ENCODE measurements at places on chromosomes 11 and 22. TPM values are rescaled to one million over a fixed set of nuclear protein-coding genes. Genes with fewer than 3 reads are reported as not detected.
A peak's percentile ranks its signal among the peaks of the same experiment; 100 is the strongest.

DNA sequence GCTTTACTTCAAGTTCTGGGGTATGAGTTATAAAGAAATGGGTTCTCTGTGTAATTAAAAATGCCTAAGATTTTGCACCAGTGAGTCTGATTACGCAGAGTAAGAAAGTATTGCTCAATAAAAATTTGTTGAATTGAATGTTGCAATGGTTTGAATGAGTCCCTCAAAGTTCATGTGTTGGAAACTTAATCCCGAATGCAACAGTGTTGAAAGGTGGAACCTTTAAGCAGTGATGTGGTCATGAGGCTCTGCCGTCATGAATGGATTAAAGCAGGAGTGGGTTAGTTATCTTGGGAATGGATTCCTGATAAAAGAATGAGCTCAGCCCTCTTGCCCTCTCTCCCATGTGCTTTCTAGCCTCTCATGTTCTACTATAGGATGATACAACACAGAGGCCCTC is 52.6 kb upstream of the SESN3 start:
- DNase-seq = no peak

DNA sequence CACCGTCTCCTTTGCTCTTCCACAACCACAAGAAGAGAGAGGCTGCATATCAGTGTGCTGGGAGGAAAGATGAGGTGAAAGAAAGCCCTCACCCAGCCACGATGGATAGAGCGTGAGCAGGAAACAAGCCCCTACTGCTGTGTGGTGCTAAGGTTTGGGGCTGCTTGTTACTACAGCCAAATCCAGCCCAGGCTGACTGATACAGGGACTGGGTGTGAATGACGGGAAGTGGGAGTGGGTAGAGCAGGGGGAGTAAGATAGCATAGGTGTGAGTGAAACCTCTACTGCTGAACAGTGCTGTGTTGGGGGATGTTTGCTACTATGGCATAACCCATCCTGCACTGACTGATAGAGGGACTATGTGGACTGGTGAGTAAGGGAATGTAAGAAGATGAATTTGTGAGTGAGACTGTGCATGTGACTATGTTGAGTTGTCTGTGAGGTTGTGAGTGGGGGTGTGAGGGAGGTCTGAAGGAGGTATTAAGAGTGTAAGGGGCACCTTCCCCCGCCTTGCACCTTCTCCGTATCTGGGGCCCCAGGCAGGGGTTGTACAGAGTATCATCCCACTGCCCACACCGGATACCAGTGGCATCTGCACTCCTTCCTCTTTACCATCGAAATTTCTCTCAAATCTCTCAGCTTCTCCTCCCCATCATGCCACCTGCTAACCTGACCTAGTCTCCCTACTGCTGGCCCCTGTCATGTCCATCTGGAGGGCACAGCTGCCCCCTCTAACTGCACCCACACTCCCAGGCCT is 91.5 kb downstream of the MN1 start:
- DNase-seq = no peak

DNA sequence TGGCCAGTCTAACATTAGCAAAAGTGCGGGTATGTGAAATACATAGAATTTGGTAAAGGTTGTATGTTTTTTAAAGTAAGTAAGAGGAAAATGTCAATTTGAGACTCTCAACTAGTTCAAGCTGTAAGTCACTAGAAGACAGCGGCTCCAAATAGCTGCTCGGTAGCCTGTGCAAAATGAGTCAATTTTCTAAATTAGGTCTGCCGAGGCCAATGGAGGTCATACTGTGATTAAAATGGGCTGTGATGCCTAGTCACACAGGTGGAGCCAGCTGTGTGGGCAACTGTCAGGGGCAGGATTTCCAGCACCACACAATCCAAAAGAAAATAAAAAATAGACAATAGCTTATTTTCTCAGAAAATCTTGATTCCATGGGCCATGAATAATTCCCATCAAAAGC is 32.3 kb downstream of the KCNA4 start:
- DNase-seq = no peak

DNA sequence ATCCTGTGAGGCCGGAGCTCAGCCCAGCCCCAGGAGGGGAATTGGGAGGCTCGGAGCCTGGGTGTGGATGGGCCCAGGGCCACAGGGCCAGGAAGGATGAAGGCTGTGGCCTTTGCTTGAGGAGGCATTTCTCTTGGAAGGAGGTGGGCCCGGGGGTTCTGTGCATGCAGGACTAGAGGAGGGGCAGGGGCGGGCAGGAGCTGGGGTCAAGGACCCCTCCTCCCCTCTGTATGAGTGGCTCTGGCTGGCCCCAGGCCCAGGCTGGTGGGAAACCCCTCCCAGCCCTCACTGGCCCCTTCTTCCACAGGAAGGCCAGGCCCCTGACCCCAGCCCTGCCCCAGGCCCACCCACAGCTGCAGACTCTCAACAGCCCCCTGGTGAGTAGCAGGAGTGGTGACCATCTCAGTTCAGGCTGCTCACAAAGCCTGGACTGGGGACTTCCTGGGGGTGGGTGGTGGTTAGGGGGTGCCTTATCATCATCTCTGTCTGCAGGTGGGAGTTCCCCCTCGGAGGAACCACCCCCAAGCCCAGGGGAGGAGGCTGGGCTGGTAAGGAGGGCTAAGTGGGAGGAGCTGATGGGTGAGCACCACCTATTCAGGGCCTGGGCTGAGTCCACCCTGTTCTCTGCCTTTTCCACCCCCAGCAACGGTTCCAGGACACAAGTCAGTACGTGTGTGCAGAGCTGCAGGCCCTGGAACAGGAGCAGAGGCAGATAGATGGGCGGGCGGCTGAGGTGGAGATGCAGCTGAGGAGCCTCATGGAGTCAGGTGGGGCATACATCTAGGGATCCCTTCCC is 6.0 kb downstream of the KCNK7 start:
- no peak for DNase-seq

GRCh38 chr11:118488480-118489109 is 38.7 kb upstream of the TTC36 start:
- DNase-seq = peak; percentile 67

DNA sequence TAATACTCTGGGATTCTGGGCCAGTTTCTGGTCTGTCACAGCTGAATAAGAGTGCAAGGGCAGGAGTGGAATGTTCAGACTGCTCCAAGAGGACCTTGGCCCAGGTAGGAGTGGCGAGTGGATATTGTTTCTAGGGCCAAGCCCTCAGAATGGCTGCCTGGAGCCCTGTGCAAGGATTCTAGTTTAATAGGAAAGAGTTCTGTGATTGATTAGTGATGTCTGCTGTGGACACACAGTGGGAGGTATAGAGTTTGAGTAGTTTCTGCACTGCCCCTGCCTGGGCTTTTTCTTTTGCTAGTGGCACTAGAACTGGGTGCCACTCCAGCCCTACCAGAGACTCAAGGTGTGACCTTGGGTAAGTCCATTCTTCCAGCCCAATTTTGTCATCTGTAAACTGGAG is 9.7 kb upstream of the MPPED1 start:
- DNase-seq = no peak

DNA sequence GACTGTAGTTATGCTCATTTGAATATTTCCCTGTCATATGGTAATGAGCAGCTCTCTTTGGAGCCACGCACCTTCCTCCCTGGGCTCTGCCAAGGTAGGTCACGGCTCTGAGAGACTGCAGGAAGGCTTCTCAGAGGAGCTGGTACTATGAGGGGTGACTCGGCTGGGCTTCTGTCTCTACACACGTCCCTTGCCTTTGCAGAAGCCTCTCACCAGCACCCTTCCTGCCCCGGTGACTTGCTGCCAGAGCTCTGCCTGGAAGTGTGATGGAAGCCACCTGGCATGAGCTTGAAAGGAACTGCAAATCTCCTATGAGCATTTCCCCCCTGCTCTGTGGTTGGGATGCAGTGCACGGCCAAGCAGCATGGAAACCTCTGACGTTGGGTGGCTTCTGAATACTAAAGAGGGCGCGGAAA is 74.2 kb downstream of the KIRREL3 start:
- DNase-seq = no peak

GRCh38 chr11:67572747-67573419 is 10.7 kb upstream of the GSTP1 start:
- no peak for DNase-seq

DNA sequence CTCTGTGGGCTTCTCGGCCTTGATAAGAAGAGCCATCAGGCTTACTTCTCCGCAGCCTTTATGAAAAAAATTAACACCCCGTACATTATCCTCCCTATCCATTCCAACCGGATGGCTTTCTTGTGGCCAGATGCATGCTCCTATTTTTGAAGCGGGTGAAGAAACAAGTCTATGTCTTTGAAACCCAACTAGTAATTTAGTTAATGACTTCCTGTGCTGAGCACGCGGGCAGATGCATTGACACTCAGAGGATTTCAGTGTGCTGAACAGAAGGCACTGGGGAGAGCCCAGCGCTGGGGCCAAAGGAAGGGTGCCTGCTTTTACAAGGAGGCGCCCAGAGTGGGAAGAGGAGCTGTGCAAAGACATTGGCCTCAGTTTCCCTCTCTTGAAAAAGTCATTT is 53.3 kb downstream of the ARHGAP8 start:
- DNase-seq = no peak

DNA sequence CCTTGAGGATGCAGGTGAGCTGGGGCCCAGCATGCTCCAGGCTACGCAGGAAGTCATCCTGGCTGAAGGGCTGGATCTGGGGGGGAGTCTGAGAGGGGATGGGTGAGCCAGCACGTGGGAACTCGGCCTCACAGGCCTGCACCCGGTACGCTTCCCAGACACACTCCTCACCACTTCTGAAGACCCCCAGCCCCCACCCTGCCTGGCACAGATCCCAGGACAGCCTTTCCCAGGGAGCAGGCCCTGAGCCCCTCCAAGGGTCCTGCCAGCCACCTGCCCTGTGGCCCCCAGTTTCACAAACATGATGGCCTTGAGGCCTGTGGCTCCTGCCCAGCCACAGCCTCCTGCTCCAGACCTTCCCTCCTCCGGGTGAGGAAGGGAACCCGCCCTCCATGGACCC is 5.6 kb upstream of the PLXNB2 start:
- no peak for DNase-seq

DNA sequence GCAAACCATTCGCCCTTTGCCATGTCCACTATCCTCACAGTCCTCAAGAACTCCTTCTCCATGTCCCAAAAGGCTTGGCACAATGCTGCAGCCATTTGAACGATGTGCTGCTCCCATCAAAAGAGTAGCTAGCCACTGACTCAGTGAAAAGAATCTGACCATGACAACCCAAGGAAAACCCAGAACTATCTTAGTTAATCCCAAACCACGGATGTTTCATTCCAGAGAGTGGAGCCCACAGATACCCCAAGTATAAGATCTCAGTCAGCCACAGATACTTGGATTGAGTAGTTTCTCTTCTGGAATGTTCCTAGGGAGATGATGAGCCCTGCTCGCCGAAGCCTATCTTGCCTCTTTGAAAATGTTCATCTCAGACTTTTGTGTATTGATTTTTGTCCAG is 176.9 kb downstream of the NAV2 start:
- DNase-seq = no peak

GRCh38 chr22:49011769-49012648 is 815.7 kb downstream of the BRD1 start:
- DNase-seq = no peak

GRCh38 chr11:94472916-94473799 is 20.5 kb downstream of the MRE11 start:
- DNase-seq = peak; percentile 10

GRCh38 chr11:112457532-112457931 is 196.9 kb upstream of the PLET1 start:
- no peak for DNase-seq

- no peak for DNase-seq
Observed at GRCh38 chr11:34339149-34340064, 18.4 kb downstream of the ABTB2 start.

- no peak for DNase-seq
Observed at GRCh38 chr11:108302121-108302785, 79.4 kb downstream of the ATM start.

DNA sequence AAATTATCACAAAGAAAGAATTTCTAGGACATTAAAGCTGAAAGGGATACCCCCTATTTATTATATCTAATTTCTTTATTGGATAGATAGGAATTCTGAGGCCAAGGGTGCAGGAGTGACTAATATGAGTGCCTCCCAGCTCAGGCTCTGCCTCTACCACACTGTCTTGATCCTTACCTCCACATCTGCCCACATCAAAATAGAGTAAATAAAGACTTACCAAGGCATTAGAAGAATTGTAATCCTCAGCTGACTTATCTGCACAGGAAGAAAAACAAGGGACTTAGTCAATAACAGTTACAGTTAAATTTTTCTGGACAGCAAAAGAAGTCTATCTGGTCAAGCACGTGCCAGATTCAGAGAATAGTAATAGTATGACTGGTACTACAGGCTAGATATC is 72.6 kb upstream of the GDPD4 start:
- DNase-seq = no peak

GRCh38 chr11:116535994-116536393 is 236.8 kb downstream of the BUD13 start:
- no peak for DNase-seq

GRCh38 chr22:24030186-24030702 is 19.1 kb downstream of the CABIN1 start:
- no peak for DNase-seq

The CD44 gene
- 232 TPM for total RNA-seq

The OR5P2 gene
- total RNA-seq = not detected

The SPDYC gene
- not detected for total RNA-seq

The TRIM51 gene
- total RNA-seq = not detected

The TRAF6 gene
- total RNA-seq = 9.0 TPM

The USP2 gene
- total RNA-seq = 1.0 TPM

The CAT gene
- total RNA-seq = 31.8 TPM

The OR10A2 gene
- not detected for total RNA-seq

The C11orf86 gene
- total RNA-seq = not detected

The HEPN1 gene
- not detected for total RNA-seq

The SYVN1 gene
- total RNA-seq = 40.1 TPM

The SEC14L2 gene
- total RNA-seq = 32.7 TPM
